ENCODE measurements at places on chromosomes 7 and 10.

GRCh38 chr7:43392638-43393330, 190.1 kb upstream of the STK17A start:
- no peak for DNase-seq

- DNase-seq = no peak
Observed at GRCh38 chr7:106918991-106919390, 53.9 kb downstream of the PIK3CG start.

DNA sequence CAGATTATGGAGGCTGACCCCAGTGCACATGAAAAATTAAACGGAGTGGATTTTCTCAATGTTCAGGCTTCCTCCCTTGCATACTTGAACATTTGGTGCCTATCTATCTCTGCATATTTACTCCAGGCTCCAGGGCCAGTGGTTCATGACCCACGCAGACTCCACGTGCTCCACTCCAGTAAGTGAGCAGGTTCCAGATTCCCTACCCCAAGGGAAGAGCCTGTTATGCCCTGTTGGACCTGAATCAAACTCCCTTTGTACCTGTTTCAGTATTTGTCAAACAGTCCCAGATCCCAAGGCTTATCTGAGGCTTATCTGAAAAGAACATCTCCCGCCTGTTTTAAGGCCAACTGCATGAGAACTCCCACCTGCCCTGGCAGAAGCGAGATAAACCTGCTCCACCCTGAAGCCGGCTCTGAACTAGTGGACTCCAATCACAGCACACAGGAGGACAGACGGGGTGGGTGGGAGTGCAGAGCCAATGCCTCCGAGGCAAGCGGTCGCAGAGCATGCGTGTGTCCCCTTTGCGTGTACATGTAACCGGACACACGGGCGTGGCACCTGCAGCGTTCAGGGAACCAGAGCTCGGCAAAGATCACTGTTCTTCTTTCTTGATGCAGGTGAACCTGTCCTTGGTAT, 2.3 kb upstream of the FUOM start:
- no peak for DNase-seq

- no peak for DNase-seq
Observed at GRCh38 chr10:5960070-5960972, 17.0 kb downstream of the IL15RA start.

DNA sequence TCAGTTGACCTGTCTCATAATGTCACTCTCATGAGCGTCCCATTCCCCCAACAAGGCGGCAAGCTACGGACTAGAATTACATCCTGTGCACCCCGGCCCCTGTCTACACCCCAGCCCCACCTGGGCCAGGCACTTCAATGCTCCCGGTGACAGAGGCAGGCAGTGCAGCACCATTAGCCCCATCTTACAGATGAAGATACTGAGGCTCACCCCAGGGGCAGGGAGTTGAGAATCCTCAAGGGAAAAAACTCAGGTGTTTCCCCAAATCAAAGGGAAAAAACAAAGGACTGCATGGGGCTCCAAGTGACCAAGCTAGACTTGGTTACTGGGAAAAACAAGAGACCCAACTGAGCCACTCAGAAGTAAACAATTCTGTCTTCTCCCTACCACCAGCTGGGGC, 4.5 kb downstream of the DLG5 start:
- no peak for DNase-seq

GRCh38 chr10:7862121-7862514, 43.8 kb downstream of the TAF3 start:
- DNase-seq = no peak

- DNase-seq = no peak
Observed at GRCh38 chr10:36351159-36351558, 709.1 kb upstream of the FZD8 start.

- no peak for DNase-seq
Observed at GRCh38 chr7:139721821-139722220, 56.0 kb downstream of the HIPK2 start.

DNA sequence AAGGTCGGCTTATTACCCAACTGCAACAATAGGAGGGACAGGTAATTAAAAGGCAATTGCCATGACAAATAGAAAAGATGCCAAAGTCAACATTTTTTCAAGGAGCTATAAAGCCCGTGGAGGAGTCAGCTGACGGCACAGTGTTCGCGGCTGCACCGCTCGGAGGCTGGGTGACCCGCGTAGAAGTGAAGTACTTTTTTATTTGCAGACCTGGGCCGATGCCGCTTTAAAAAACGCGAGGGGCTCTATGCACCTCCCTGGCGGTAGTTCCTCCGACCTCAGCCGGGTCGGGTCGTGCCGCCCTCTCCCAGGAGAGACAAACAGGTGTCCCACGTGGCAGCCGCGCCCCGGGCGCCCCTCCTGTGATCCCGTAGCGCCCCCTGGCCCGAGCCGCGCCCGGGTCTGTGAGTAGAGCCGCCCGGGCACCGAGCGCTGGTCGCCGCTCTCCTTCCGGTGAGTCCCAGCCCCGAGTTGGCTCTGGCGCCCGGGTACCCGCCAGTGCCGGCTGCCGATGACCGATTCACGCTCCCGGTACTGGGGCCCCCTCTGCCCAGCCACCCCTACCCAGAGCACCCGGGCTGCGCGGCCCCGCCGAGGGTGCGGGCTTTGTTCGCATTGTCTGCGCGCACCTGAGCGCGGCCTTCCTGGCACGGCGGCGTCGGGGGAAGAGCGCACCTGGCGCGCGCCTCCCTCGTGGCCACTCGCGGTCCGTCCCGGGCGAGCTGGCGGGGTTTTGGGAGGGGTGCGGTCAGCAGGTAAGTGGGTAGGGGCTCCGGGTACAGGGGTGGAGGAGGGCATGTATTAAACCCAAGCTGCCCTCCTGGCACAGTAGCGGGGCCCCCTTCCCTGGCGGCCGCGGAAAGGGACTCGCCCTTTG, at the start of gene VWA2:
TSS of gene VWA2 (plus strand) at position 138 of the 877 bp plus-strand sequence. CDS start 9,460 bp downstream, outside the sequence.
- no peak for DNase-seq

- DNase-seq = no peak
Observed at GRCh38 chr10:73886085-73886529, 11.8 kb upstream of the CAMK2G start.

GRCh38 chr10:78071140-78071856, 37.6 kb downstream of the RPS24 start:
- DNase-seq = no peak
